Stimulated activated CD4-positive, alpha-beta T cell treated with anti-CD3 and anti-CD28 coated beads, TNF-alpha, amount 100 ng/mL, for 4 hours (primary cell): ENCODE measurements at places on chromosomes 1 and 21.

DNA sequence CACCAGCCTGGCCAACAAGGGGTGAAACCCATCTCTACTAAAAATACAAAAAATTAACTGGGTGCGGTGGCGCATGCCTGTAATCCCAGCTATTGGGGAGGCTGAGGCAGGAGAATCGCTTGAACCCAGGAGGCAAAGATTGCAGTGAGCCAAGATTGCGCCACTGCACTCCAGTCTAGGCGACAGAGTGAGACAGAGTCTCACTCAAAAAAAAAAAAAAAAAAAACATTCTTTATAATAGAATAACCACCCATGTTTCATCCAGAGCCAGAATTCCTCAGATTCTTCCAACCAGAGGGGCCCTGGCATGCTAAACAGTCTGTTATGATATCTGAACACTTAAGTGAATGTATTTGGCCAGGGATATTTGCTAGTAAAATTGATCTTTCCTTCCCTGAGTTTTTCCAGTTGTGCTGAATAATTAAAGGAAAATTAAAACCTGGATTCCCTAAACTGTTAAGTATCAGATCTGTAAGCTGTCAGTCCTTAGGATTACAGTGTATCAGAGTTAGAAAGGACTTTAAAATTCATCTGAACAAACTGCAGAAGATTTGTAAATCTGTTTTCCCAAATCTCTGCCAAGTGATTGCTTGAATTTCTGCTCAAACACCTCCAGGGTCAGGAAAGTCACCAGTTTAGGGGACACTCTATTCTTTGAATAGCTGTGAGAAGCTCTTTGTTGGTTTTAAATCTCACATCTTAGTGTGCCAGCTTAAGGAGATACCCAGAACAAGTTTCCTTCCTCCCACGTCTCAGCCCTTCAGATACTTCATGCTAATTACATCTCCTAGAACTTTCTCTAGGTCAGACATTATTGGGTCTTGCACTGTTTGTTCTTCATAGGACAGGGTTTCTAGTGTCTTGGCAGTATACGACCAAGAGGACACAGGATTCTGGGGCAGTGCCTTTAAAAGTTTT, 84.6 kb upstream of the BMP8A start:
- DNase-seq = no peak

GRCh38 chr1:181647314-181648035, 164.2 kb downstream of the CACNA1E start:
- no peak for DNase-seq

GRCh38 chr21:41894511-41894910, 15.4 kb upstream of the PRDM15 start:
- no peak for DNase-seq

GRCh38 chr1:96550061-96550460, 171.5 kb upstream of the PTBP2 start:
- no peak for DNase-seq

GRCh38 chr1:228957535-228957934, 222.3 kb downstream of the RHOU start:
- DNase-seq = no peak

DNA sequence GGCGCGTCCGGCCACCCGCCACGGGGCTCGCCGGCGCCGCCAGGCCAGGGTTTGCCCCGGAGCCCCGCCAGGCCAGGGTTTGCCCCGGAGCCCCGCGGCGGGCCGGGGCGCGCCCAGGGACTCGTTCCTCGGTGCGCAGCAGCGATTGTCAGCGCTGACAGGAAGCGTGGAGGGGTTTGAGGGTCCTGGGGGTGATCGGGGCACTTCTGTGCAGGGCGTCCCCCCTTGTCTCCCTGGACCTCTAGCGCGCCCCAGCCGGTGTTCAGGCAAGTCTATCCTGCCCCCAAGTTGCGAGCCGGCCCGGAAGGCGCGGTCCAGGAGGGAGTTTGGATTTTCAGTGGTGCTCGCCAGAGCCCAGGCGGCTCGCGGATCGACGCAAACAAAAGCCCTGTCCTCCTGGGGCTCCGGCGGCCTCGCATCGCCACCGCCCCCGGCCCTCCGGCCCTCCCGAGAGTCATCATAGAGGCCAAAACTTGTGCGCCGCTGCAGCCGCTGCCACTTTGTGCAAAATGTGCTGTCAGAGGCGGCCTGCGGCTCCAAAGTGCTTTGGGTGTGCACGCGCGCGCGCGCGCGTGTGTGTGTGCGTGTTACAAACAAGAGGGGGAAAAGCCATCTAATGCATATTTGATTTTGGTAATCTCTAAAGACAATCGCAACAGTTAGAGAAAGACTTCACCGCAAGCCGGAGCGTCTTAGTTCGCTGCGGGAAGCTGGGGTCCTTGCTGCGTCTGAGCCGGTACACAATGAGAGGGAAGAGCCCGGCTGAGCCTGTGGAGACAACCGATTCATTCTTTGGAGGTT, 1.0 kb downstream of the ROR1 start:
- no peak for DNase-seq

GRCh38 chr1:44014365-44015104, 16.7 kb downstream of the SLC6A9 start:
- no peak for DNase-seq

- peak; percentile 26 for DNase-seq
Observed at GRCh38 chr1:166489670-166490436, 323.1 kb upstream of the FAM78B start.

DNA sequence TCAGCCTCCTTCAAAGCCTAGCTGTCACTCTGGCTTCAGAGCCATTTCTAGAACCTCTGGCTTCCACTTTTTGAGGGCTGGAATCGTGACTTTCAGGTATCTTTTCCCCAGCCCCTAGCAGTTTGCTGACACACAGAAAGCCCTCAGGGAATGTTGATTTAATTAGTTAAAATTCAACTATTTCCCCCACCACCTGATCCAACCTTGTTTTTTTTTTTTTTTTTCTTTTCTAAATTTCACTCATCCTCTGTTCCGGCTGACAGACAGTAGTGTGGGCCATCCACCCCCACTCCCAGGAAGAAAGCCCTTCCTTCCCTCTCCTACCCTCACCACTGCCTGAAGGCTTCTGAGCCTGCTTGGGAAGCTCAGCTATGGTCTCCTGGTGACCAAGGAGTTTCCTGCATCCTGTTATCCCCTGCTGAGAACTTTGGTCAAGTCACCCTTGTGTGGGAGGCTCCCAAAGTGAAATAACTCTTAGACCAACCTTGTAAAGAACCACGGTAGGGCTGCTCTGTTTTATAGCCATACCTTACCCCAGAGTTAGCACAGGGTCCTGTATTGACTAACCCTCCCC, 29.4 kb downstream of the KCNJ6 start:
- DNase-seq = no peak
